Heart left ventricle (tissue), 16 donors: ENCODE measurements at places on chromosomes 4 and X. TPM values are rescaled to one million over a fixed set of nuclear protein-coding genes. Genes with fewer than 3 reads are reported as not detected.

The GAB1 gene
- total RNA-seq, result 73.3 TPM

The HPGD gene
- total RNA-seq, result 0.91 TPM

The LIMCH1 gene
- total RNA-seq, result 169 TPM

The ZCCHC13 gene
- not detected for total RNA-seq

The MBTPS2 gene
- total RNA-seq, result 14.8 TPM

The CHIC2 gene
- total RNA-seq, result 17.0 TPM

The TKTL1 gene
- total RNA-seq, result 13.4 TPM

The GPR119 gene
- not detected for total RNA-seq

The MGARP gene
- total RNA-seq, result 7.8 TPM

The EIF1AX gene
- total RNA-seq, result 99.0 TPM

The DCAF4L1 gene
- total RNA-seq, result 0.24 TPM

The SLC38A5 gene
- total RNA-seq, result 1.5 TPM

The KDR gene
- total RNA-seq, result 20.5 TPM

The AMBN gene
- not detected for total RNA-seq

The ENPP6 gene
- total RNA-seq, result 0.35 TPM

The PJA1 gene
- 11.8 TPM for total RNA-seq

GRCh38 chr4:173365359-173365996 is 5.3 kb upstream of the SAP30 start:
- H3K4me3 ChIP-seq, result no peak overlapping the region
- H3K27me3 ChIP-seq, result no peaks in the 10 kb centered on the region
- no peaks in the 10 kb centered on the region for H3K4me1 ChIP-seq
- no peaks in the 10 kb centered on the region for H3K36me3 ChIP-seq

DNA sequence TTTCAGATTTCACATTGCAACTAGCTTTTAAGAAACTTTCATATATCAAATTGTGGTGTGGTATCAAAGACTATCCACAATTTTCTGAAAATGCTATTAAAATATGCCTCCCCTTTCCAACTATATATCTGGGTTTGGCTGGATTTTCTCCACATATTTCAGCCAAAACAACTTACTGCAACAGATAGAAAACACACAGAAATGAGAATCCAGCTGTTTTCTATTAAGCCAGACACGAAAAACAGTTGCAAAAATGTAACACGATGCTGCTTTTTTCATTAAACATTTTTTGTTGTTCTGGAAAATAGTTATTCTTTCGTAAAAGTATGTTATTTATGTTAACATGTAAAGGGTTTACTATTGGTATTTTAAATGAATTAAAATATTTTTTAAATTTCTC is 33.1 kb downstream of the DCTD start:
- no peak overlapping the region for H3K4me3 ChIP-seq
- no peaks in the 10 kb centered on the region for H3K27me3 ChIP-seq
- H3K27ac ChIP-seq, result no peak overlapping the region

GRCh38 chr4:180630012-180630665 is 1613.1 kb upstream of the TENM3 start:
- no peaks in the 10 kb centered on the region for H3K36me3 ChIP-seq
- H3K27me3 ChIP-seq, result no peaks in the 10 kb centered on the region
- no peak overlapping the region for H3K27ac ChIP-seq
- no peak overlapping the region for H3K4me3 ChIP-seq
- DNase-seq, result no peak

- no peaks in the 10 kb centered on the region for H3K36me3 ChIP-seq
- peak; percentile 14 for DNase-seq
- H3K27ac ChIP-seq, result no peak within 1 kb of the TSS
- H3K27me3 ChIP-seq, result peaks cover 64% of the 10 kb centered on the region
- H3K4me1 ChIP-seq, result peaks cover 6% of the 10 kb centered on the region
- peak within 1 kb of the TSS; percentile 47 for H3K4me3 ChIP-seq
These were observed at the start of gene NAT8L for GRCh38 chr4:2059046-2059725. TSS of gene NAT8L (plus strand) at chr4:2059327. CDS start at chr4:2059512, 185 bp downstream.

- DNase-seq, result no peak
- no peaks in the 10 kb centered on the region for H3K27me3 ChIP-seq
- no peak overlapping the region for H3K4me3 ChIP-seq
- H3K36me3 ChIP-seq, result no peaks in the 10 kb centered on the region
- no peaks in the 10 kb centered on the region for H3K4me1 ChIP-seq
These were observed 336.1 kb upstream of the PABPC4L start for GRCh38 chr4:134537701-134538100.

DNA sequence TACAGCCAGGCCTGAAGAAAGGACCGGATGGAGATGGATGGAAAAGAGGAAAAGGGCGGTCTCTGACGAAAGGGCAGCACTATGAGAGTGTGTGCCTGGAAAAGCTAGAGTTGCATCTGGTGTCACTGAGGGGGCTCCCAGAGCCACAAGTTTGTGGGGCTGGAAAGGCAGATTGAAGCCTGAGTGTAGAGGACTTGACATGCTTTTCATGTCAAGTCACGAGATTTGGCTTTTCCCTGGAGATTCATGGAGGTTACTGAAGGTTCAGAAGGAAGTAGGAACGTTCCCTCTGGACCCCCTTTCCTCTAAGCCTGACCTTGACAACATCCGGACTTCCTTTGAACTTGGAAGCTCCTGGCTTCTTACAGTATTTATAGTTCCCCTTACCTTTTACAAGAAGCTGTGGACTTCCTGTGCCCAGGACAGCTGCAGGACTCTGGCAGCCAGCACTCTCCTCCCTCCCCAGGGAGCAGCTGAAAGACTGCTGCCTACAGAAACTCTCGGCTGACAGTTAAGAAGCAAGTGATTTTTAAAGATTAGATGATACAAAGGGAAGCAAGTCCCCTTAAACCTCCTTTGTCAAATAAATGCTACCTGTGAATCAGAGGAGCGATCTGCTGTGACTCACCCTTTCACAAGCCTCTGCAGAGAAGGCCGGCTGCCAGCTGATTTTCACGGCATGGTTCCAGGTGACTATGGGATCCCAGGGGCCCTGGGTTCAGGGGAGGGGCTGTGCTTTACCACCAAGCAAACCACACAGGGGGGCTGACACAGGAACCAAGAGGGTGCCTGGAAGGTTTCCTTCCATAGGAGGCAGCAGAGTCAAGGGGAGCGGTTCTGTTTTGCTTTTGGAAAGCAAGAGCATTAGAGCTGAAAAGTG is 72.9 kb upstream of the STIM2 start:
- H3K4me1 ChIP-seq, result no peaks in the 10 kb centered on the region
- H3K27ac ChIP-seq, result peak overlapping the region; percentile 50
- no peaks in the 10 kb centered on the region for H3K36me3 ChIP-seq
- peak overlapping the region; percentile 11 for H3K4me3 ChIP-seq

DNA sequence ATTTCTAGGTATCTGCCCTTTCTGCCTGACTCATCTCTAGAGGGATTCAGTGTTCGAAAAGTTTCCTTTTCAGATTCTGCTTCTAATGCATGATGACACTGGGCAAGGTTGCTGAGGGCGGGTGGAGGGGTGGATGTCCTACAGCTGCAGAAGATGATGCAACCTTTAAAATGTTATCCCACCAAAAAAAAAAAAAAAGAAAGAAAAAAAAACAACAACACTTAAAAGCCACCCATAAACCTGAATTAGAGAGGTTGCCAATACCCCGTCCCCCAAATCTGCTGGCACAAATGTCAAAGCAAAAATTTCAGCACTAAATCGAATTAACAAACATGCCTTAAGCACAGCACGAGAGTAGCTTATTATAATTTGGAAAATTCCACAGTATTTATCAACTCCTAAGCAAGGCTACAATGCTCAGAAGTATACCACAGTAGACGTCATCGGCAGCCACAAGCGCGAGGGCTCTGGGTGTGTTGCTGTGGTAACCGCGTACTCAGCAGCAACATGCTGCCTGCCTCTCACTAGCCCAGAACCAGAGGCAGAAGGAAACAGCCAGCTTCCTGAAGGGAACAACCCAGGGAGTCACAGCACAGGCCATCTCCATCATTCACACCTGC is 167.5 kb upstream of the MAP3K15 start:
- no peak overlapping the region for H3K27ac ChIP-seq
- H3K27me3 ChIP-seq, result no peaks in the 10 kb centered on the region
- peaks cover 12% of the 10 kb centered on the region for H3K4me1 ChIP-seq
- no peaks in the 10 kb centered on the region for H3K36me3 ChIP-seq
- H3K4me3 ChIP-seq, result no peak overlapping the region
- DNase-seq, result peak; percentile 54

- no peaks in the 10 kb centered on the region for H3K4me1 ChIP-seq
- no peak overlapping the region for H3K27ac ChIP-seq
- H3K4me3 ChIP-seq, result no peak overlapping the region
- DNase-seq, result peak; percentile 64
- no peaks in the 10 kb centered on the region for H3K36me3 ChIP-seq
These were observed 6.8 kb upstream of the TCEANC start for GRCh38 chrX:13646154-13646549.

GRCh38 chr4:182576601-182577289 is 333.5 kb downstream of the TENM3 start:
- H3K4me1 ChIP-seq, result no peaks in the 10 kb centered on the region
- no peak overlapping the region for H3K27ac ChIP-seq
- H3K4me3 ChIP-seq, result no peak overlapping the region
- H3K27me3 ChIP-seq, result no peaks in the 10 kb centered on the region
- H3K36me3 ChIP-seq, result no peaks in the 10 kb centered on the region

GRCh38 chrX:118383120-118383519 is 37.2 kb downstream of the WDR44 start:
- H3K27ac ChIP-seq, result no peak overlapping the region

- H3K36me3 ChIP-seq, result peaks cover 72% of the 10 kb centered on the region
- peaks cover 6% of the 10 kb centered on the region for H3K4me1 ChIP-seq
- H3K4me3 ChIP-seq, result no peak overlapping the region
- DNase-seq, result no peak
These were observed 12.7 kb upstream of the GCNA start for GRCh38 chrX:71565474-71566041.

GRCh38 chr4:124450851-124451250 is 261.7 kb downstream of the ANKRD50 start:
- no peak overlapping the region for H3K27ac ChIP-seq
- no peaks in the 10 kb centered on the region for H3K27me3 ChIP-seq
- no peak for DNase-seq
- H3K4me1 ChIP-seq, result no peaks in the 10 kb centered on the region

- H3K4me1 ChIP-seq, result peaks cover 3% of the 10 kb centered on the region
- H3K4me3 ChIP-seq, result no peak overlapping the region
These were observed 215.2 kb upstream of the PSAPL1 start for GRCh38 chr4:7649741-7650531.

DNA sequence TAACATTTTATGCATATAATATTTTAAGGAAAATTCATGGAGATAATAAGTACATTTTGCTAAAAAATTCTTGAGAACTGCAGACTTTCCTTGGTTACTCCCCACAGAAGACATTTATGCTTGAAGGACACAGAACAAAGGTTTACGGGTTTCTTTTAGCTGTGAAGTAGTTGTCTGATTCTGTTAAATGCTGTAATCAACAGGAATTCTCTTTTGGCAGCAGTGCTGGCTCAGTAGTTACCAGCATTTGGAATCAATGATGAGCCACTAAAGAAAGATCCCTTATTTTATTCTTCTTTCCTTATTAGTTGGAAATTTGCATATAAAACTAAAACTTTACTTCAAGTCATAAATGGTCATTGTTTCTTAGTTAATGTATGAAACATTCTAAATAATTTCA is 199.3 kb upstream of the FAT4 start:
- no peak overlapping the region for H3K27ac ChIP-seq
- no peak overlapping the region for H3K4me3 ChIP-seq
- H3K36me3 ChIP-seq, result no peaks in the 10 kb centered on the region
- H3K27me3 ChIP-seq, result no peaks in the 10 kb centered on the region
- no peak for DNase-seq
- no peaks in the 10 kb centered on the region for H3K4me1 ChIP-seq

DNA sequence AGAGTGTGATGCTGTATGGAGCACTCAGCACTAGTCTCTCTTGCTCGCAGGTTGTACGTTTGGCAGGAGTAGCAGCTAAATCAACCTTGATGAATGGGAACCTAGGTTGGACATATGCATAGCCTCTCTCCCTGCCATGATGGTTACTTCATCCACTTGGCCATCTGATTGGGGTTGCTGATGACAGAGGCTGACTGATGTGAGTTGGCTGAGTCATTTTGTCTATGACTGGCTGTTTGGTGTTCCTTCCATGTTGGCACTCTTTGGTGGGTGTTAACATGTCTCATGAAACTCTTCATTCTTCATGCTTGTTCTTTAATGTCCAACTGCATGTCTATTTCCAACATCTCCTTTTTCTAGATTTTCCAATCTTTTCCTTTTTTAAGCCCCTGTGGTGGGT is 31.6 kb upstream of the SPARCL1 start:
- no peaks in the 10 kb centered on the region for H3K36me3 ChIP-seq
- H3K4me1 ChIP-seq, result peaks cover 9% of the 10 kb centered on the region
- DNase-seq, result no peak
- no peak overlapping the region for H3K4me3 ChIP-seq
- H3K27ac ChIP-seq, result no peak overlapping the region

GRCh38 chr4:22465349-22465748 is 50.5 kb downstream of the ADGRA3 start:
- H3K4me3 ChIP-seq, result no peak overlapping the region
- H3K36me3 ChIP-seq, result no peaks in the 10 kb centered on the region
- DNase-seq, result no peak
- no peak overlapping the region for H3K27ac ChIP-seq
- no peaks in the 10 kb centered on the region for H3K27me3 ChIP-seq

- H3K4me1 ChIP-seq, result peaks cover 12% of the 10 kb centered on the region
- H3K4me3 ChIP-seq, result no peak overlapping the region
- no peak for DNase-seq
- no peaks in the 10 kb centered on the region for H3K36me3 ChIP-seq
- no peaks in the 10 kb centered on the region for H3K27me3 ChIP-seq
These were observed 283.6 kb downstream of the ARHGAP10 start for GRCh38 chr4:148015468-148015867.

- DNase-seq, result no peak
- no peaks in the 10 kb centered on the region for H3K27me3 ChIP-seq
- peak overlapping the region; percentile 83 for H3K27ac ChIP-seq
- no peaks in the 10 kb centered on the region for H3K36me3 ChIP-seq
These were observed 409 bp upstream of the MPP1 start for GRCh38 chrX:154805696-154806091.

DNA sequence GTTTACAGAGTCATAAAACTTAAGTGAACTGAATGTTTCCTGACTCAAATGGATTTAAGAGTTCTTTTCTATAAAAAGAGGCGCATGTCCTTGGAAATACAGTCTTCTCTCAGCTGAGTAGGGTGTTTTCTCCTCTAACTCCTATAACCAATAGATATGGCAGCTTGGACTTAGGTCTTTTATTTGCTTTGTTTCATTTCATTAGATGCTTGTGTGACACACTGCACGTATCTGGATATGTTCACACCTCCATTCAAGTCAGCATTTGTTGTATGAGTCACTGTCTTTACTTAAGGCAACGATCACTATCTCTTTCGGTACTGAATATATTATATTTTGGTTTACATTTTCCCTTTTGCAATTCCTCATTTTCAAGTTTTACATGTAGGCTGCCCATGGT is 136.6 kb downstream of the ARSF start:
- DNase-seq, result no peak
- no peaks in the 10 kb centered on the region for H3K27me3 ChIP-seq
- no peak overlapping the region for H3K4me3 ChIP-seq
- H3K4me1 ChIP-seq, result no peaks in the 10 kb centered on the region
- no peak overlapping the region for H3K27ac ChIP-seq
- H3K36me3 ChIP-seq, result no peaks in the 10 kb centered on the region

GRCh38 chrX:21153033-21153432 is 221.2 kb upstream of the CNKSR2 start:
- H3K4me3 ChIP-seq, result no peak overlapping the region
- DNase-seq, result no peak
- no peaks in the 10 kb centered on the region for H3K36me3 ChIP-seq
- peak overlapping the region; percentile 40 for H3K27ac ChIP-seq
